Neural progenitor cell (in vitro differentiated cells): ENCODE measurements at places on chromosomes 2 and 18. TPM values are rescaled to one million over a fixed set of nuclear protein-coding genes. Genes with fewer than 3 reads are reported as not detected.

GRCh38 chr18:38790303-38790702 lies 1224.7 kb upstream of the CELF4 start:
- H3K4me3 ChIP-seq = no peak overlapping the region
- peak; percentile 34 for DNase-seq
- no peaks in the 10 kb centered on the region for H3K27me3 ChIP-seq
- H3K36me3 ChIP-seq = no peaks in the 10 kb centered on the region

The KCNF1 gene
- 0.15 TPM in 1 of 2 replicates, not detected in the other for total RNA-seq

The RGPD4 gene
- total RNA-seq = 0.06 and 0.07 TPM in 2 replicates

The PDE11A gene
- total RNA-seq = 0.13 and 0.62 TPM in 2 replicates
